ENCODE measurements at places on chromosomes 3 and 15.

DNA sequence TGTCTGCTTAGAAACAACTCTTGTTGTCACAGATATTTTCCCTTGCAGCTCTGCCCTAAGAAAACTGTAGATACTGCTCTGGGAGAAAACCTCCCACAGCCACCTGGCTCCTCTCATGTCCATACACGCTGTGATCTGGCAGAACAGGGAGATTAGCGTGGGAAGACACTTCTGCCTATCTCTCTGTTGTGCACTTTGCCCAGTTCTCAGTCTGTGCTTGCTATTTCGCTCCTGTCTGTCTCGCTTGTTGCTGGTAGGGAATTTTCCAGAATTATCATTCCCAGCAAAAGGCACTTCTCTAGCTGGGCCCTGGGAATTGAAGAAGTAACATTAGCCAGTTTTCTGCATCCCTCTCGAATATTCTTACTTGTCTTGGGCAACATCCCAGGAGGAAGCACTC lies 8.1 kb upstream of the GATM start:
- DNase-seq: peak; percentile 61

GRCh38 chr3:98962951-98963350 lies 61.5 kb upstream of the DCBLD2 start:
- no peak for DNase-seq

DNA sequence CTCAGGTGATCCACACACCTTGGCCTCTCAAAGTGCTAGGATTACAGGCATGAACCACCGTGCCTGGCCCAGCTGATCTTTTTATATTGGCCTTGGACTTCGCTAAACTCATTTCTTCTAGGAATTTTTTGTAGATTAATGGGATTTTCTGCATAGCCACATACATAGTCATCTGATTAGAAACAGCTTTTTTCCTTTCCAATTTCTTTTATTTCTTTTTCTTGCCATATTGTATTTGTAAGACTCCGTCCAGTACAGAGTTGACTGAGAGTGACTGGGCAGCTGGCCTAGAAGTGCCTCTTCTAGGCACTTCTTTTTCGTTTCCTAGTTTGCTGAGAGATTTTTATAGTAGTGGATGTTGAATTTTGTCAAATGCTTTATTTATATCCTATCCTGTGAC lies 37.4 kb downstream of the ARIH1 start:
- no peak for DNase-seq

DNA sequence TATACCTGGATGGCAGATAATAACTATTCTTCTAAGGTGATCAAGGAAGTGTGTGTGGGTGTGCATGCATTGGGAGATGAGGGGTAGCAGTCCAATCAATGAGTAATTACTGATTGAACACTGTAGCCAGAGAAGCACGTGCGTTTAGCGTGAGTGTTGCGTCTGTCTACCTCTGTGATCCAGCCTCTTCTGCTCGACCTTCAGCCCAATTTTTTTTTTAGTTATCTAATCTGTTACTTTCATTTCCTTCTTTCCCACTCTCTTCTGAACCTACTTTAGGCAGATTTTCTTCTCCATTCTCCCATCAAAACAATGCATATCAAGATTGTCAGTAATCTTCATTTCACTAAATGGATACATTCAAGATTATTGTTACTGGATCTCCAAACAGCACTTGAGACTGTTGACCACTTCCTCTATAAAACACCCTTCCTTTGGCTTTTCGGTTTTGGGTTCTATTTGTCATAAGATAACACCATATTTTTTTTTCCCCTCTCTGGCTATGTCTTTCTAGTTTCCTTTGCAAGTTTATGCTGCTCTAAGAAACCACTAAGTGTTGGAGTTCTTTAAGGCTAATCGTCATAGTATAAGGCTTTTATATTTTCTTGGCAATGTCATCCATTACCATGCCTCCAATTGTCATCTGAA lies 41.0 kb downstream of the MCTP2 start:
- DNase-seq: no peak

DNA sequence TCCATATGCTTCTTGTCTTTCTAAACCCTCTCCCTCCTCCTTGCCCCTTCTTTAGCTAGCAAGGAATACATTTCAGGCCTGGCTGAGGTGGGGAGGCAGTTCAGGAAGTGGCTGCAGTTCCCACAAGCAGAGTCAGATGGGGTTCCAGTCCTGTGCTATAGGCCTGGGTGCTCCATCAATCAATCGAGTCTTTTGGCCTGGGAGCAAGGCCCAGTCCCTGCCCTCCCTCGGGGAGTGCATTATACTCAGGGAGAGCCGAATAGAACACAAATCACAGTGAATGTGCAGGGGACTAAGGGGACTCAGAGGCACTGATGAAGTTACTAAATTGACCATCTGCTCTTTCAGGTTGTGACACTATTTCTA lies 58.0 kb upstream of the HERC1 start:
- no peak for DNase-seq

DNA sequence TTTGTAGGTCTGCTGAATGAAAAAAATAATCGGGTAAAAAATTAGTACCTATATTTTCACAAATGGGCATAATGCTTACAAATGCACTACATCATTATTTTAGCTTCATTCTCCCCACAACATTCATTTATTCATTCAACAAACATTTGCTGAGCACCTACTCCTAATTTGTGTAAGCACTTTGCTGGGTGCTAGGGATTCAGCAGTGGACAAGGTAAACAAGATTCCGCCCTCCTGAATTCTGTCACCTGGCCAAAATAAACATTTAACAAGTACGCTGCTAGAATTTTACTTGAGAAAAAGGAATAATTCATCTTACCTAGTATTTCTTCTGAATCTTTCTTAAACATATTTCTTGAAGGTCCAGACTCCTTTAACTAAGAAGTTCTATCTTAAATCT lies 72.1 kb downstream of the TIGIT start:
- no peak for DNase-seq

GRCh38 chr15:79990997-79991334 lies 20.0 kb upstream of the BCL2A1 start:
- no peak for DNase-seq

GRCh38 chr3:59456852-59457485 lies 407.1 kb upstream of the CFAP20DC start:
- no peak for DNase-seq

DNA sequence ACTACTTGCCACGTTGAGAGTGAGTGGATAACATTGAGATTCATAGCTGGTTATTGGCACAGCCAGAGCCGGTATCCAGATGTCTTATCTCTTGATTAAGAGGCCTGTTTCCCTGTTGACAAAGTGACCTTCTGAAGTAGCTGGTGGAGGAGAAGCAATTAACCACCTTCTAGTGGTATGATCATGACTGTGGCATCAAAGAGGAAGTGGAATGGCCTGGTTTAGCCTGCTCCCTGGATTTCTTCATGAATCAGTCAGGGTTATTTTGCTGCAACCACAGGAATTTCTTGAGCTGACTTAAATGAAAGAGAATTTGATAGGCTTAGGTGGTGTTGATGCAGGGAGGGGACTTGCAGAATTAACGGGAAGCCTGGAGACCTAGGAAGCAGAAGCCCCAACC lies 398.3 kb downstream of the MFSD1 start:
- DNase-seq: no peak

DNA sequence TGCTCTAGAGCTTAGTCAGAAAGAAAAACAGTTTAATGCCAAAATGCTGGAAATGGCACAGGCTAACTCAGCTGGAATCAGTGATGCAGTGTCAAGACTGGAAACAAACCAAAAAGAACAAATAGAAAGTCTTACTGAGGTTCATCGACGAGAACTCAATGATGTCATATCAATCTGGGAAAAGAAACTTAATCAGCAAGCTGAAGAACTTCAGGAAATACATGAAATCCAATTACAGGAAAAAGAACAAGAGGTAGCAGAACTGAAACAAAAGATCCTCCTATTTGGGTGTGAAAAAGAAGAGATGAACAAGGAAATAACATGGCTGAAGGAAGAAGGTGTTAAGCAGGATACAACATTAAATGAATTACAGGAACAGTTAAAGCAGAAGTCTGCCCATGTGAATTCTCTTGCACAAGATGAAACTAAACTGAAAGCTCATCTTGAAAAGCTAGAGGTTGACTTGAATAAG lies 150.5 kb upstream of the LRRFIP2 start:
- DNase-seq: no peak

DNA sequence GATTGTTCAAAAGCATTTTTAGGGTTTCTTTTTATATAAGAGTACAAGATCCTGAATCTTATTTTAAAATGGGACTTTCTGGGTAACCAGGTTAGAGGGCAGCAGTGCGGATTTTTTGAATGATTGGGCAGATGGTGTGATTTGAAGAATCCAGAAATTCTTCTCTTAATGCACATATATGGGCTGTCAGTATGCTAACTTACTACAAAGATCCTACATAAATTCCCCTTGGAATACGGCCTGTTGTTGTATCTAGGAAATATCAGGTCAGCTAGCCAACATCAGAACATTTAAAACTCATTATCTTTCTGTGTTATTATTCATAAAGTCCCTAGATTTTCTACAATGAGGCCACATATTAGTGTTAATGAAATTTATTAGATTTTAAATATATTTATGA lies 229.6 kb upstream of the TPRG1 start:
- DNase-seq: no peak

DNA sequence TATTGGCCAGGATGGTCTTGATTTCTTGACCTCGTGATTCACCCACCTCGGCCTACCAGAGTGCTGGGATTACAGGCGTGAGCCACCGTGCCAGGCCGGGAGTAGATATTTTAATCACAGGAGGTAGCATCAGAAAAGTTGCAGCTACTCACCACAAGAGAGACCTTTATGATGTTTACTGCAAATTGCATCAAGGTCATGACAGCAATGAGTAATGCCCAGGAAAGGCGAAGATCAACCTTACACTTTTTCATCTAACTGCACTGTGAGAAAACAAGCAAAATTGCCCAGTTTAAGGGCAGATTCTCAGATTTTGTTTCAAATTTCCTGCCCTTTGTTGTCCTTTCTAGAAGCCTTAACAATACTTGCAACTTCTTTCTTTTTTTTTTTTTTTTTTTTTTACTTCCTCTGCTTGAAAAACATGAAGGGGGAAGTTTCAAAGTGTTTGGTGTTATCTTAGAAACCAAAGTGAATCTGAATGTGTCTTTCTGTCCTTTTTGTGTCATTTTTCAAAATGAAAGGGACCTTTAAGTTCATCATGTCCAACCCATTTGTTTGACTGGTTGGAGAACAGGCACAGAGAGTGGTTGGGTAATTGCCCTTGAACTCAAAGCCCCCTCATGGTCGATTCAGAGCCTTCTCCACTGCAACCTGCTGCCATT lies 25.0 kb downstream of the TGFBR2 start:
- DNase-seq: no peak

GRCh38 chr15:83592370-83593040 lies 61.4 kb upstream of the ADAMTSL3 start:
- no peak for DNase-seq

GRCh38 chr15:37046876-37047614 lies 53.3 kb downstream of the MEIS2 start:
- DNase-seq: peak; percentile 81

GRCh38 chr3:132253262-132253878 lies 63.8 kb upstream of the ACP3 start:
- DNase-seq: peak; percentile 84

DNA sequence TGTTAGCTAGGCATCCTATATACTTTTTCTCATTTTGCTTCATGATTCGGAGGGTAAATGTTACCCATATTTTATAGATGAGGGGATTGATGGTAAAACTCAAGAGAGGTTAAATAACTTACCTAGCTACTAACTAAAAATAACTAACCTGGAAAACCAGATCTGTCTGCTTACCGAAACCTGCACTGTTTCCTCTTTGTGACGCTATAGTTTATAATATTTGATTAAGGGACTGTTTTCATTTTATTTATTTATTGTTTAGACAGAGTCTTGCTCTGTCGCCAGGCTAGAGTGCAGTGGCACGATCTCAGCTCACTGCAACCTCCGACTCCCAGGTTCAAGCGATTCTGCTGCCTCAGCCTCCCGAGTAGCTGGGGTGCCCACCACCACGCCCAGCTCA lies 55.9 kb downstream of the MAP6D1 start:
- no peak for DNase-seq

DNA sequence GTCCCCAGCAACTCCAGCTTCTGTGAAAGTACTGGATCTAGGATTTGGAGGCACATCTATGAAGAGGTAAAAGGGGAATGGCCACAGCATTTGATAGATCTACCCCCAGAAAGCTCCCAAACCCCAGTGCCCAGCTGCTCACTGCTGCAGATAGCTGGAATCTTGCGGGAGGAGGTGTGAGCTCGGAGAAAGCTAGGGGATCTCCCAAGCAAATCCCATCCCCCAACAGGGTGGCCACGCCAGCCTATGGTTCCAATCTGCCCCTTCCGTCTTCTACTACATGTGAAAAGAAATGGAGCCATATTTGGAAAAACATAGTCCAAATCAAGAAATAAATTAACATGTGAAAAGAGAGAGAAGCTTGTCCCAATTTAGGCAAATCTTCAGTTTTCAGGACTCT lies 42.0 kb downstream of the SEMA5B start:
- no peak for DNase-seq

- DNase-seq: no peak
Observed at GRCh38 chr3:143362115-143362991, 242.8 kb downstream of the CHST2 start.

DNA sequence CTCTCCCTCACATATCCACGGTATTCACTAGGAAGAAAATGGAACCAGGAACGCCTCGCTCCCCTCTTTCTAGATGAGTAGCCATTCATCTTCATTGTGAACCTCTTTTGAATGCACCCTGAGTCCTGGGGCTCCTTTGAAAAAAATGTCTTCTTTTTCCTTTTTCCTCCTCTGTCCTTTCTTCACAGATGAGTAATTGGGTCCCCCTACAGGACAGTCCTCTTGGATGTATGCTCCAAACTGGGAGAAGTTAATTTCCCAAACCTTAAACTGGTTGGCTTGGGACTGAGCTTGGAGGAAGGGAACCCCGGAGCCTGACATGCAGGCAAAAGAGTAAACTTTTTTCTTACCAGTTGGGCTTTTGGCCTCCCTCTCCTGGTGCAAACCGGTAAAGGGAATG lies 108.8 kb downstream of the DPH6 start:
- peak; percentile 24 for DNase-seq

GRCh38 chr3:119937229-119937628 lies 155.3 kb downstream of the NR1I2 start:
- DNase-seq: peak; percentile 41

DNA sequence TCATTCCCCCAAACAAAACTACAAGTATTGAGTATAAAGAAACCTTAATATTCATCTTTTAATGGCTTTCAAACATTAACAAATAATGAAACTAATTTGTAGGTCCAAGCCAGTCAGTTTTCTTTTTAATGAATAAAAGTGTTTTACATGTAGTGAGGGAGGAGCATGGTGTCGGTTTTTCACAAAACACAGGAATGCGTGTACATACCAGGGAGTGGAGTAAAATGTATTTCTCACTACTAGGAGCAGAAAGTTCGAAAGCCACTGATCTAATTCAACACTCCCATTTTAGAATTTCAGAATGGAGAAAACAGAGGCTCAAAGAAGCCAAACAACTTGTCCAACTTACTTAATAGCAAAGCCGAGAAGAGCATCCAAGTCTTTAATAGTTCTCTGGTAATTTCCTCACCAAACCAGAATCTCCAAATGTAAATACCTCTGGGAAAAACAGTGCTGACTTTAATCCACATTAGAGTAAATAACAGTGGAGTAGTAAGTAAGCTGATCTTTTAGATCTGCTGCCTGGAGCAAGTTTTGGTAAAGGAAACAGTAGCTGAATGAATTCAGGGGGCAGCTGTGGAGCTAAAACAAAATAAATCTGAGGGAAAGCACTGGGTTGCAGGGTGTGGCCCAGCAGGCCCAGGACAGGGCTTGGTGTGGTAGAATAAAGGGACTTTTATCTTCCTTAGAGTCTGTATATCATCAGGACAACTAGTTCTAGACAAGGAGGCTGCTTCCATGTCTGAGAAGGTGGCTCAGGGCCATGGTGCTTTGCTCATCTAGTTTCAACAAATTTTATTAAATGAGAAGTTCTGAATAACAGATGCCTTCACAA lies 7.9 kb downstream of the ANP32A start:
- DNase-seq: no peak

GRCh38 chr3:72951259-72951722 lies 45.3 kb upstream of the PPP4R2 start:
- DNase-seq: no peak

Measured in cardiac muscle cell (in vitro differentiated cells and primary cell).